ENCODE measurements at places on chromosomes 16 and 17.
A peak's percentile ranks its signal among the peaks of the same experiment; 100 is the strongest.

DNA sequence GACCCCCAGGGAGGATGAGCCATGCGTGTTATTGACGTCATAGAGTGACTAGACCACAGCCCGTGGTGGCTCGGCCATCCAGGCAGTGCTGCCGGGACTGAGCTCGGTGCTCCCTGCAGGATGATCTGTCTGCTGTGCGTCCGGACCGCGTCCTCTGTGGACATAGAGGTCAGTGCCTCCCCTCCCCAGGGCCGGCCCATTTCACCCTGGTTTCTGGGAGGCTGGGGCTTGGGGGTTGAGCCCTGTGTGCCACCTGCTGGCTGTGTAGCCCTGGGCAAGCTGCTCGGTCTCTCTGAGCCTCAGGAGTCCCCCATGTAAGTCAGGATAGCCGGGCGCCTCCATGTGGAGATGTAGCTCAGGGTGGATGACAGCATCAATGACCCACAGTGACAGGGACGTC is 8.3 kb downstream of the TSC2 start:
- DNase-seq: no peak

DNA sequence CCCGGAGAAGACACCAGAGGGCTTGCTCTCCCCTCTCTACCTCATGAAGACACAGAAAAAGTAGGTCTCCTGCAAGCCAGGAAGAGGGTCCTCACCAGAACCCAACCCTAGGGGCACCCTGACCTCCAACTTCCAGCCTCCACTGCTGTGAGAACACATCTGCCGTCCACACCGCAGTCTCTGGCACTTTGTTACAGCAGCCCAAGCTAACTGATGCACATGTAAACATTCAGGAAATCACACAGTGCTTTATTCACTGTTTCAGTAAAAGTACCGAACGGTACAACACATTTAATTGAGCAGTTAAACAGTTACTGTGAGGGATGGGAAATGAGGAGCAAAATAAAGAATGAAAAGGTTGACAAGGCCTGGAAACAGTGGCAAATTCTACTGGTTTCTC is 18.3 kb downstream of the FANCA start:
- no peak for DNase-seq

- no peak for DNase-seq
These were observed 28.4 kb upstream of the EMP2 start for GRCh38 chr16:10608687-10609401.

DNA sequence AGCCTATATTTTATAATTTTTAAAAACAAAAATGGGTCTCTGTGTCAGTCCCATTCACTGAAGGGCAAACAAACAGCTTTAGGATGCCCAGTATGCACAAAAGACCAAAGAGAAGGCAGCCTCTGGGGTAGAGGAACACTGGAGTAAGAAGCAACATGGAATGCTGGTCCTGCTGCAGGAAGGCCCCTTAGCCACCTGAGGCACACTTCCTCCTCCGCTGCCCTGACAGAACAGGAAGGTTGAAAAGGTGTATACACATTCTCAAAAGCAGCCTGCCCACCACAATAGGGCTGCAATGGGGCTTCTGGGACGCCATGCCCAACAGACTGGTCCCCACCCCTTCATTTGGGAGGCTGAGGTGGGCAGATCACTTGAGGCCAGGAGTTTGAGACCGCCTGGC is 19.5 kb downstream of the TOM1L2 start:
- no peak for DNase-seq

DNA sequence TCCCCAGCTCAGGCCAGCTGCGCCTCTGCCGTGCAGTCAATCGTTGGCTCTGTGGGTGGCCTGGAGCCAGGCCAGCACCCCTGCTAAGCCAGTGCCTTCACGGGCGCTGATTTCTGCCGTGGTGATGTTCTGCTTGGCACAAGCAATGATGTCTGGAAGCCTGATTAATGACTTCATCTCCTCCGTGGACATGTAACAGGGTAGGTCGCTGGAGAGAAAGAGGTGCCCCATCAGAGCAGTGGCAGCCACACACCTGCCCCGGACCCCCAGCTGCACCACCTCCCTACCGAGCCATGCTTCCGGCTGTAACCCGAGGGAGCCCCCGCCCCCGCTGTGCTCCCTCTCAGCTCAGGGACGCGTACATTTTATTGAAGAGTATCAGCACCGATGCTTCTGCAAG is 1.9 kb downstream of the ARL16 start:
- DNase-seq: no peak

GRCh38 chr17:29240968-29241963 is 5.4 kb upstream of the CRYBA1 start:
- no peak for DNase-seq

GRCh38 chr16:65751622-65752521 is 614.6 kb upstream of the CDH5 start:
- DNase-seq: no peak

DNA sequence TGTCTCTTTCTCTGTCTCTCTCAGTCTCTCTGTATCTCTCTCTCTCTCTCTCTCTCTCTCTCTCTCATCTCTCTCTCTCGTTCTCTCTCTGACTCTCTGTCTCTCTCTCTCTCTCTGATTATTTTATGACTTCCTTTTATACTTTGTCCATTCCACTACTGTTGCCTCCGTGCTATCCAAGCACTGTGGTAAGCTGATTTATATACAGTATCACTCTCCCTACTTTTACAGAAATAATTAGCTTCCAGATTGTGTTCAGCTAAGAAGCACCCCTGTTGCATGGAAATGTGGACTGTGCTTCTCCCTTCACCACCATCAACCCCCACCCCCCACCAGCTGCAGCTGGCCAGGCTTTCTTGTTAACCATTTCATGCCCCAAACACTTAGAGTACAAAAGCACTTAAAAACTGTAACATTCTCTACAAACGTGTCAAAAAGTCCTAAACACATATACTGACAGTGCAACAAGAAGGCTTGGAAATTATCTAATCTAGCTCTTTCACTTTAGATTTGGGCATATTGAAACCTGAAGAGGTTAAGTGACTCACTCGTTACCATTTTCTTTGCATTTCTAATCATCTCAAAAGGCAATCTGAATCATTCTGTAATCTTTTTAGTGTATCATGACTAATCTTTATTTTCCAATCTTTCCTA is 11.6 kb upstream of the TMEM100 start:
- no peak for DNase-seq

DNA sequence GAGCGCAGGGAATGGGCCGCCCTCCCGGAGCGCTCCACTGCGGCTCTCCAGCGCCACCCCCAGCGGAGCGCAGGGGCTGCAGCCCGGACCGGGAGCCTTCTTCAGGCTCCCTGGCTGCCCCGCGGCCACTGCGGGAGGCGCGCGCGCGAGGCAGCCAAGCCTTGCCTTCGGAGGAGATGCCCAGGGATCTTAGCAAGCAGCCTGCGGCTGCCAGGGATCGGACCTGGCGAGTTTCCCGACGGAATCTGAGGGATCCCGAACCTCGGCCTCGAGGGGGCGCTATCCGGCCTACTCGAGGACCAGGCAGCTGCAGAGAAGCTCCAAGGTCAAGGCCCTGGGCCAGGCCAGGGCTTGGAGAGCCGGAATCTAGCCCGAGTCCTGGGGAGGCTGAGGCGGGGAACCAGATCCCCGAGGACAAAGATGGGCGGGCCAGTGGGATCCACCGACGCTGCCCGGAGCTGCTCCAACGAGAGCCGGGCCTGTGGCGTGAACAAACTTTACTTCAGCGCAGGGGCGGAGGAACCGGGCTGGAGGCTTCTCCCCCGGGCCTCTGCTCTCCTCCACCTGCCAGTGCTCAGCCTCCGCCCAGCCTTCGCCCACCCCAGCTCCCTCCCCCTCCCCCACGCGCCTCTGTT is at the start of gene IRX6:
Gene IRX6, plus strand, starts transcription at position 567 of the 635 bp plus-strand sequence. CDS start 889 bp downstream, outside the sequence.
- no peak for DNase-seq

GRCh38 chr16:16083421-16084156 is 134.2 kb downstream of the ABCC1 start:
- DNase-seq: peak; percentile 54
